ENCODE measurements at places on chromosomes 11 and 22.

DNA sequence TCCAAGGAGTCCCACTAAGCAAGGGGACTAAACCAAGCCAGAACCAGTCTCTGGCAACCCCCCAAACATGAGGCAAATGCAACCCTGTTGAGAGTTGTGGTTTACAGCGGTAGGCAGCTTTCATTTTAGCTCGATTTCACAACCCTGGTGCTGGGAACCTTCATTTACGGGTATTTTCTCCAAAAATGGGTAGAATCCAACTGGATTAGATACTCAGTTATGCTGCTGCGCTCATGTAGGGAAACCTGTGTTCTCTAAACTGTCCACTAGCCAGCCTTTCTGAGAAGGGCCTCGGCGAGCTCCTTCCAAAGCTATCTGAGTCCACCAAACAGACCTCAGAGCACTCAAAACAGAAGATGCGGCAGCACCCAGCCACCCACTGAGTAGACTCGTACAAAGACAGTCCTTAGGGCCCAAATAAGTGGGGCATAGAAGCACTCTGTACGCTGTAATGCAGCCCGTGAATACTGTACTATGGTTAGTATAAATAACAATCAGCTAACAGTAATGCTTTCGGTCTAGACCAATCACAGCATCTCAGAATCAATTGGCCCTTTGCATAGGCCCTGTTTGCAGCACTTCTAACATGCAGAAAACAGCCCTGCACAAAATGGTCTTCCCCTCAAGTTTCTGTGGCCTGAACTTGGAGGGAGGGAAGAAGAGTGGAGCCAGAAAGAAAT is 104.7 kb downstream of the ETS1 start:
- no peak for DNase-seq

DNA sequence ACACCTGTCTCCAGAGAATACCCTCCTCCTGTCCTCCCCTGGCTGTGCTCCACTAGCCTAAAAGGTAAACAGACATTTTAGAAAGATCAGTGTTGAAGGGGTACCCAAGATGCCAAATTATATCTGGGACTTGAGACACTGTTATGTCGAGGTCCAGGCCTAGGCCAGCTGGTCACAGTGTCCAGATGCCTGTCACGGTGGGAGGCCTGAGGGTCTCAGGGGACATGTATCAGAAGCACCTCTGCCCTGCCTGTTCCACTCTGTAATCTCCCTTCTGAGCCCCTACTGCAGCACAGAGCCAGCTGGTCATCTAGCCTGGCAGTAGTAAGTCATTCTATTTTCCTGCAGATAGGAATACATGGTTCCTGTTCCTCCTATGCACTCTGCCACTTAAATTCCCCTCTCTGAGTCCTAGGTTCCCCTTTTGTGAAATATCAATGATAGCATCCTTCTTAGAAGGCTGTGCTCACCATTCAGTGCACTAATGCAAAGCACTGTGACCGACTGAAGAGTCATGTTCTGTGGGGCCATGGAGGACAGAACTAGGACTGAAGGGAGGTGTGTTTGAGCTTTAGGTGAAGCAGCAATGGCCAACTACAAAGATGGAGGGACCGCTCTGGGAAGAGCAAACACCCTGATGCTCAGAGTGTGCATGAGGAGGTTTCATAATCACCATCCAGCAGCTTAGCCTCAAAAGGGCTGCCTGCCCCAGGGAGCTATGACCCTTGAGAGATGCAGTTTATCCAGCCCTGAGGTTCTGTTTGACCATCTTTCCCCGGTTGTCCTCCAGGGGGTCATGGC is 44.8 kb upstream of the TUB start:
- DNase-seq: no peak

- no peak for DNase-seq
These were observed 27.3 kb downstream of the CTR9 start for GRCh38 chr11:10778217-10778970.

GRCh38 chr11:74434528-74434927 is 32.8 kb downstream of the KCNE3 start:
- DNase-seq: no peak

DNA sequence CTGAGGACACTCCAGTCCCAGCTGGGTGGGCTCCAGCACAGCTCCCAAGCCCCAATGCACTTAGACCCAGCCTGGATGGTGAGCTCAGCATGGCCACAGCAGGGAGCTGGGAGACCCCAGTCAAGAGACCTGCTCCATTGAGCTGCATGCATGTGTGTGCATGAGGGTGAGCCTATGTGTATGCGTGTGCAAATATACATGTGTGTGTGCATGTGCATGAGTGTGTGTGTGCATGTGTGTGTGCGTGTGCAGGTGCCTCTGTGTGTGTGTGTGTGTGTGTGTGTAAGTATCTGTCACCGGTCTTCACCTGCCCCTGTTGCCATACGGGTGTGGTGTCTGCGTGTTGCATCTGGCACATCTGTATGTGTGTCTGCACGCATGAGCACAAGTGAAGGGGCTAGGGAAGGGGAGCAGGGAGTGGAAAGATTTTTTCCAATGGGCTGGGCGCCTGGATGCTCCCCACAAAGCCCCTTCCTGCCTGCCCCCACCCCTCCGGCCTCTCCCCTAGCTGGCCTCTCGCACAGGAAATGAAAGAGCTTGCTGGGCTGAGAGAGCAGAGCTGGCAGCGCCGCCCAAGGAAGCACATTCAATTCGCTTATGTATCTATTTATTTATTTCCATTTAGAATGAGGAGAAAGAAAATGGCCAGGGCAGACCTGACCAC is 4.1 kb downstream of the TSPAN32 start:
- peak; percentile 21 for DNase-seq

GRCh38 chr11:115552151-115552772 is 48.0 kb upstream of the CADM1 start:
- no peak for DNase-seq

DNA sequence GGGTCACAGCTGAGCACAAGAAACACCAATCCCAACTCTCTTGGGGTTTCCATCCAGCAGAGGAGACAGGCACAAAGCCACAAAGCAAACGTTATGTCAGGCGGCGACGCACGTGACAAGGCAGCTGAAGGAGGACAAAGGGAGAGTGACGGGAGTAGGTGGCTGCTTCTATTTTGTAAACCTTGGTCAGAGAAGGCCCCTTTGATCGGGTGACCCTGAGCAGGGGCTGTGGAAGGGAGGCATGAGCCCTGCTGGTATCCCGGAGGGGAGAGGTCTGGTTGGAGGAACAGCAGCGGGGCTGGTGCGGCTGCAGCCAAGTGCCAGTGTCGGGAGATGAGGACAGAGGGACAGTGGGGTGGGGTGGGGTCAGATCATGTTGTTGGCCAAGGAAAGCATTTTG is 17.3 kb upstream of the RFPL3 start:
- DNase-seq: no peak

DNA sequence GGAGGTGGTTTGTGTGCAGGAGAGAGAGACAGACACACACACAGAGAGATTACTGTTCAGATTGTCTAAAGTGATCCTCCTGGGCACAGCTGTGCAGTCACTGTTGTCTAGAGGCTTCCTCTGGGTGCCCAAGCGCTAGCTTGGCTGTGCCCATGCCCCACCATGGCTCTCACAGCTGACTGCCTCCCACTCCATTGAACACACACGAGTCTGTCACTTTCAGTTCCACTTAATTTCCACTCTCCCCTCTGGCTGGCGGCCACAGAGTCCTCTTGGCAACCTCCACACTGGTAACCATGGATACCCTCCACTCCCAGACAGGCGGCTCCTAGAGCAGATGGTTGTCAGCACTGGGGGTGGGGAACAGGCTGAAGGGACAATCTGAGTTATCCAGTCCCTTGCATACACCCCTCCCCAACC is 29.1 kb downstream of the MAP6 start:
- DNase-seq: no peak
